Cardiac septum (tissue), 1 donor: ENCODE measurements at places on chromosomes 13 and 19. TPM values are rescaled to one million over a fixed set of nuclear protein-coding genes. Genes with fewer than 3 reads are reported as not detected.
A peak's percentile ranks its signal among the peaks of the same experiment; 100 is the strongest.

C1QTNF9B gene
- 0.48 TPM for total RNA-seq

FPR1 gene
- total RNA-seq: 5.4 TPM

NKG7 gene
- total RNA-seq: 3.6 TPM

LGALS7 gene
- not detected for total RNA-seq

RXFP2 gene
- total RNA-seq: not detected

SLC17A7 gene
- total RNA-seq: 1.6 TPM

ZNF723 gene
- total RNA-seq: not detected

PGLYRP1 gene
- total RNA-seq: 0.59 TPM

GFY gene
- not detected for total RNA-seq

NLRP7 gene
- not detected for total RNA-seq

SLITRK5 gene
- 0.05 TPM for total RNA-seq

ZNF547 gene
- 4.0 TPM for total RNA-seq

SLC46A3 gene
- 9.9 TPM for total RNA-seq

GRCh38 chr19:27891411-27891810 is 1321.5 kb downstream of the UQCRFS1 start:
- no peak for DNase-seq

DNA sequence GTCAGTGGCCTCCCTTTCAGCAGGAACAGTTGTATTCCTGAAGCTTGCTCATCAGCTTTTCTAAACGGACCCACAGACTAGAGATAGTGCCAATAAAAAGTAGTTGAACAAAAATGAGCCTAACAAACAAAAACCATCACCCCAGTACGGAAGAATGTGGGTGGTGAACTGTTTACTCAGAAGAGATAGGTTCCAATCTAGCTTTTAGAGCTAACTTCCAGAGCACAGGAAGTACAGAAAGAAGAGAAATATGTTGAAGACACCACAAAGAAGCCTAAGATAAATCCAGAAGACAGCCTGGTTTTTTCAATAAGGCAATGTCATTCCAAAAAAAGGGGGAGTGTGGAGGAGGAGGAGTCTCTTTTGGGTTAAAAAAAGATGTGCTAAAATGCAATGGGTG is 2.8 kb upstream of the LMO7 start:
- DNase-seq: no peak

- DNase-seq: no peak
Measured at GRCh38 chr19:49850221-49850486, 805 bp upstream of the PTOV1 start.

GRCh38 chr13:41056194-41056593 is 5.1 kb upstream of the WBP4 start:
- DNase-seq: no peak

DNA sequence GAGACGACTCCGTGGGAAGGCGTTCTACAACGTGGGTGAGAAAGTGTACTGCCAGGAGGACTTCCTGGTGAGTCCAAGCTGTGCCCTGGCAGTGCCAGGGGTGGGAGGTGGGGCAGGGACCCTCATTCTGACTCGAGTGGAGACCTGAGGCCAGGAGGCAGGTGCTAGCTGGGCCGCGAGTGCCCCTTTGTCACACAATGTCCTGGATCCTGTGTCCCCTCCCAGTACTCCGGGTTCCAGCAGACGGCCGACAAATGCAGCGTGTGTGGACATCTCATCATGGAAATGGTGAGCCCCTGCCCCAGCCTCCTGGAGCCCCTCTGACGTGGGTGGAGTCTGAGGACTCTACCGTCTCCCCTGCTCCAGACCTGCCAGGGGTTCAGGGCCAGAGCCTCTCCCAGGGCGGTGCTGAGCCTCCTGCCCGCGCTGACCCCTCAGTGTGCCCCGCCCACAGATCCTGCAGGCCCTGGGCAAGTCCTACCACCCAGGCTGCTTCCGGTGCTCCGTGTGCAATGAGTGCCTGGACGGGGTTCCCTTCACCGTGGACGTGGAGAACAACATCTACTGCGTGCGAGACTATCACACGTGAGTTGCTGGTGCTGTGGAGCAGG is 11.6 kb downstream of the WTIP start:
- peak; percentile 64 for DNase-seq

GRCh38 chr13:66803013-66803807 is 426.9 kb downstream of the PCDH9 start:
- DNase-seq: no peak

DNA sequence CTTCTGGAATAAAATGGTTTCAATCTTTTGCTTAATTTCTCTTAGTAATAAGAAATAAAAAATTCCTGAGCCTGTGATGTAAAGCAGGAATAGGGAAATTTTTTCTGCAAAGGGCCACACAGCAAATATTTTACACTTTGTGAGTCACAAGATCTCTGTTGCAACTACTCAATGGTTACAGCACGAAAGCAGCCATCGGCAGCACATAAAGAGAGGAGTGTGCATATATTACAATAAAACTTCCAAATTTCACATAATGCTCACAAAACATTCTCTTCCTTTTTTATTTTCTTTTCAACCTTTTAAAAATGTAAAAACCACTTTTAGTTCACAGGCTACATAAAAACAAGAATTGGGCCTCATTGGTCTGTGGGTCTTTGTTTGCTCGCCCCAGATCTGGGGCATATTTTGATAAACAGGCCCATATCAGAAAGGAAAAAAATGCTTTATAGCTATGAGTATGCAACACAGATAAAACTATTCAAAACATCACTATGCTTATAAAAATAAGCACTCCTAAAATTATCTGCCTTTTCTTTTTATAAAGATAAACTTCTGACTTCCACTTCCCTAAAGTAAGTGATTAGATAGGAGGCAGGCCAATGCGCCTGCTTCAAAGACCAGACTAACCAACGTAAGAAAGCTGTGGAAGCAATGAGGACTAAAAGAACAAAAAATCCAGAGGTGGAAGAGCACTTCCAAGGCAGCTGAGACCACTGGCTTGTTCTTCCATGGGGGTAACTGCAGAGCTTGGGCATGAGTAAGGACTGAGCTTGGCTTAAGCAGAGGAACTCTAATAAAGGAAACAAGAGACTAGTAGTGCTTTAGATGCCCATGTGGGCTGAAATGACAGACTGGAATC is 26.5 kb downstream of the MYCBP2 start:
- DNase-seq: no peak

- DNase-seq: no peak
Measured at GRCh38 chr13:44148159-44148914, 225.3 kb upstream of the SERP2 start.

- no peak for DNase-seq
Measured at GRCh38 chr19:7911508-7912143, 3.0 kb upstream of the TGFBR3L start.

DNA sequence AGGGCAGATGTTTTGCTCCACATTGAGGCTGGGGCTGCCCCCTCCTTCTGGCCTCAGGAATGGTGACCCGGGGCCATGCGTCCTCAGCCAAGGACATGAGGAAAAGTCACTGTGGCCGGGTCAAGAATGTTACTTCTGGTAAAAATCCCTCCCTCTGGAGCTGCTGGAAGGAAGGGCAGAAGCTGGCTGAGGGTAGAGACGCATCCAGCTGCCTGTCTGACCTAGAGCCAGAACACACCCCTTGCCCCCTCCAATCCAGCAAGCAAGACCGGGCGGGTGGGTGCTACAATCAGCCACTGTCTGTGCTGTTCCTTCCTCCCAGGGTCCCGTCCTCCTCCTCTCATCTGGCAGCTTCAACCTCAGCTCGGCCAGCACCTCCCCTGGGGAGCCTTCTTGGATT is 59.0 kb downstream of the PTPRS start:
- no peak for DNase-seq

- DNase-seq: no peak
Measured at GRCh38 chr19:47305309-47305751, 4.3 kb upstream of the C5AR1 start.

DNA sequence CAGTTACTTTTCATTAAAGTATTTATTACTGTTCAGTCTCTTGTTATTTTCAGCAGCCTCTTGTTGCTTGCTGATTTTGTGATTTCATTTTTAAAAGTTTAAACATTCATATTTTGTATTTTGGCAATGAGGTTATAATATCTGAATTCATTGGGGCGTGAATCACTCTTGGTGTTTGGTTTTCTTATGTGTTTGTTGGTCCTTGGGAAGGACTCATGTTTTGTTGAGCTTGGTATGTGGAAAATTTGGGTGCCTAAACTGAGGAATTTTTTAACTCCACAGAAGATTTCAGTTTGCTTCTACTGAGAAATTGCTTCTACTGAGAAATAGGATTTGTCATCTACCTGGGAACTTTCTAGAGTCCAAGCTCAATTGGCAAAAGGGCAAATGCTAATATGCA is 38.2 kb downstream of the PDS5B start:
- DNase-seq: no peak

- DNase-seq: peak; percentile 72
Measured at GRCh38 chr19:55694241-55694655, 19.2 kb downstream of the EPN1 start.

GRCh38 chr13:32164622-32165268 is 133.2 kb downstream of the FRY start:
- no peak for DNase-seq

GRCh38 chr13:78020861-78021260 is 102.2 kb upstream of the EDNRB start:
- DNase-seq: no peak

- no peak for DNase-seq
Measured at GRCh38 chr19:40144151-40144550, 47.1 kb upstream of the MAP3K10 start.

DNA sequence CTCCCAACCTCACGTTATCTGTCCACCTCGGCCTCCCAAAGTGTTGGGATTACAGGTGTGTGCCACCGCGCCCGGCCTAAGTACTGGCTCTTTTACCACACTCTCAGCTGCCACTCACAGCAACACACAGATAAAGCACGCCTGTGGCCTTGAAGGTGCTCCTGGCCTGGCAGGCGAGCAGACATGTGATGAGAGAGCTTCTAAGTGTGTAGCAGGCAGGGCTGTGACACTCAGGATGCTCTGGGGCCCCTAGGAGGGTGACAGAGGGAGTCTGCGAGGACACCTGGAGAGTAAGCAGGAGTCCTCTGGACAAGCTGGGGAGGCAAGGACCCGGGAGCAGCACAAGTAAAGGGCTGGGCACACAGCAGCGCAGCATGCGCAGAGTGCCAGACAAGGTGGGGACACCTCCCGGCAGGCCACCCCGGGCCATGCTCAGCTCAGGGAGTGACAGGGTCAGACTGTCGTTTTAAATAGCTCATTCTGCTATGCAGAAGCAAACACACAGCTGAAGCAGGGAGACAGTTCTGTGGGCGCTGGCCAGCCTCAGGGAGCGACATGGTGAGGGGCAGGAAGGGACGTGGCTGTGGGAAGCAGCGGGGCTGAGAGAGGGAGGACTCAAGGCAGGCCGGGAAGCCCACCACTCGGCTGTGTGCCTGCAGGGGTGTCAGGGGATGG is 26.5 kb downstream of the MED26 start:
- DNase-seq: no peak

DNA sequence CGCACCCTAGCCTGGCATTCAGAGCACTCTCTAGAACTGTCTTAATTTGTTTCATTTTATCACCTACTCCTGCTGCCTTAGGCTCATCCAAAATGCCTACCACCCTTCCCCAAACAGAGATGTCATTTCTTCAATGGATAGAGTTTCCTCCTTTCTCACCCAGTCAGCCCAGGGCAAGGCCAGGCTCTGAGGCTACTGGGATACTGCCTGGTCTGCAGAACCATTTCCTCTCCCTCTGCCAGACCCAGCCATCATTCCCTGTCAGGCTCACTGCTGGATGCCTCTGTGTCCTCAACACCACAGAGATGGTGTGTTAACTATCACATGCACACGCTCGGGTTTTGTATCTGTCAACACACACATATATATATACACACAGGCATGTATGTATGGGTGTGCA is 47.2 kb downstream of the C13orf42 start:
- DNase-seq: no peak

- DNase-seq: no peak
Measured at GRCh38 chr13:45015300-45015699, 26.0 kb downstream of the GPALPP1 start.

DNA sequence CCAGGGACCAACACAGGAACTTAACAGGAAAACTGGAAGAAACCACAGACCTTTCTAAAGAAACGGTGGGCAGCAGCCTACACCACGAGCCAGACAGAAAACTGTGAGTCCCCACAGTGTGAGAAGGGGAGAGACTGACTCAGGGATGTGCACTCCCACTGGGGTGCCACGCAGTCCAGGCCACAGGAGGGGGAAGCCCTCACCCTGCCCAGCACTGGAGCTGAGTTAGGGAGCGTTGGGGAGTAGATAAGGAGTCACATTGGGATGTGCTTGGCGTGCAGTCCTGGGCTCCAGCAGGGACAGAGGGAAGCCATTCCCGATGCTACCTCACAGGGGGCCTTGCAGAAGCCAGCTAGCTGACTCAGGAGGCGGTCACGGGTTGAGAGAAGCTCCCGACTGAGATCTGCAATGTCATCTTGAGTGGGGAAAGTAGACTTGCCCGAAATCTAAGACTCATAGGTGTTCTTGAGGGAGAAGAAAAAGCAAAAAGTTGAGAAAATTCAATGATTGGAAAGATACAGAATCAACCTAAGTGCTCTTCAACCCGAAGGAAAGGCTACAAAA is 17.3 kb downstream of the SIGLEC8 start:
- DNase-seq: no peak

DNA sequence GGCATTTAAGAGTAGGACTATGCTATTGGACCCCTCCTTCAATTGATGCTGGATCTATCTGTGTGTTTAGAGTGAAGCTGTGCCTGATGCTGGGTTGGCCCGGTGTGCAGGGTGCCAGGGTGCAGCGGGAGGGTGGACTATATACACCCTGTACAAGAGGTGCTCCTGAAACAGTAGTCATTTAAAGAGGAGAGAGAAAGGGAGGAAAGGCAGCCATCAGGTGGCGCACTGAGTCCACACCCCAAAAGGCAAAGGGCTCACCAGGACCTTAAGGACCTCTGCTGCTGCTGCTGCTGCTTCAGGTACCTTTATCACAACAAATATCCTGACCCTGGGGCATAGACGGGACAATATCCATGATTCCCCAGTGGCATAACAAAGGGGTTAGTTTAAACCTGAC is 39.4 kb downstream of the ZNF136 start:
- no peak for DNase-seq

GRCh38 chr19:44608391-44608821 is 5.0 kb upstream of the IGSF23 start:
- DNase-seq: no peak

- no peak for DNase-seq
Measured at GRCh38 chr13:58302349-58302748, 670.8 kb downstream of the PCDH17 start.

- DNase-seq: no peak
Measured at GRCh38 chr19:14505488-14506239, 9.7 kb upstream of the GIPC1 start.

DNA sequence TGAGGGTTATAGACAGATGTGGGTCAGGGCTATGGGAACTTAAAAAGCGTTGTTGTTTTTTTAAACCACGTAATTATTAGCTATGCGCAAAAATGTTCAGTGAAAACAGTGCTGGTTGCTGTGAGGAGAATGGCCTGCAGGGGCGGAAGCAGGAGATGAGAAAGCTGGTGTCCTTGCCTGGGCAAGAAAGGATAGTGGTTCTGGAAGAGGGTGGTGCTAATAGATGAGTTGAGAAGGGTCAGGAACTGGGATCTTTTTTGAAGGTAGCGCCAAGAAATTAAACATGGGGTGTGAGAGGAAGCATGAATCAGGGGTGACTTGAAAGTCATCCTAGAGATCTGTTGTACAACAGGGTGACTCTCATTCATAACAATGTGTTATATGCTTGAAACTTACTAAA is 4.8 kb upstream of the SMG9 start:
- DNase-seq: no peak
